Smooth muscle cell of the pulmonary artery (primary cell): ENCODE measurements at places on chromosomes 5 and 9. TPM values are rescaled to one million over a fixed set of nuclear protein-coding genes. Genes with fewer than 3 reads are reported as not detected.

The LPAR1 gene
- 58.6 and 95.9 TPM in 2 replicates for total RNA-seq

The FCN2 gene
- not detected in 2 replicates for total RNA-seq

The SLC25A2 gene
- total RNA-seq = 0.13 and 0.26 TPM in 2 replicates

The CSNK1G3 gene
- total RNA-seq = 39.7 and 45.7 TPM in 2 replicates

The DNAJB5 gene
- 10.2 and 10.5 TPM in 2 replicates for total RNA-seq

The EMB gene
- total RNA-seq = 2.4 and 5.5 TPM in 2 replicates

The FOXD4 gene
- 0.13 and 0.17 TPM in 2 replicates for total RNA-seq

The FRMD3 gene
- total RNA-seq = 2.6 and 6.9 TPM in 2 replicates

The NFIL3 gene
- 16.1 and 29.3 TPM in 2 replicates for total RNA-seq

The SH3PXD2B gene
- total RNA-seq = 27.9 and 31.4 TPM in 2 replicates

The NINJ1 gene
- 36.2 and 71.6 TPM in 2 replicates for total RNA-seq

The PCDHGA9 gene
- total RNA-seq = 5.2 and 5.5 TPM in 2 replicates

The CAMK4 gene
- 1.5 and 1.8 TPM in 2 replicates for total RNA-seq

The GADD45G gene
- total RNA-seq = 0.20 and 0.36 TPM in 2 replicates

The NADK2 gene
- total RNA-seq = 36.3 and 38.8 TPM in 2 replicates

The ZNF300 gene
- total RNA-seq = 3.3 and 3.9 TPM in 2 replicates

The ZBED3 gene
- total RNA-seq = 0.52 and 2.3 TPM in 2 replicates

The OXCT1 gene
- 50.7 and 57.1 TPM in 2 replicates for total RNA-seq

The DAB2IP gene
- 30.8 and 33.3 TPM in 2 replicates for total RNA-seq

The ESM1 gene
- 54.3 and 370 TPM in 2 replicates for total RNA-seq

The GDA gene
- 0.13 TPM in 1 of 2 replicates, not detected in the other for total RNA-seq

The APBA1 gene
- total RNA-seq = 14.5 and 21.8 TPM in 2 replicates

The ANKRD33B gene
- total RNA-seq = 2.0 and 5.5 TPM in 2 replicates

The ADAMTS12 gene
- 27.1 and 49.7 TPM in 2 replicates for total RNA-seq

The ZFAND5 gene
- 157 and 163 TPM in 2 replicates for total RNA-seq

The GPR151 gene
- not detected in 2 replicates for total RNA-seq

The PSAT1 gene
- total RNA-seq = 80.2 and 90.6 TPM in 2 replicates

The RHOBTB3 gene
- total RNA-seq = 120 and 154 TPM in 2 replicates

The TRIP13 gene
- 6.4 and 8.2 TPM in 2 replicates for total RNA-seq

The PAM gene
- total RNA-seq = 796 and 1,190 TPM in 2 replicates

The IFNA13 gene
- not detected in 2 replicates for total RNA-seq

The PCDHA8 gene
- total RNA-seq = 0.07 and 0.26 TPM in 2 replicates

The GBGT1 gene
- total RNA-seq = 3.8 and 5.7 TPM in 2 replicates

The CCDC152 gene
- total RNA-seq = 0.26 and 3.0 TPM in 2 replicates

The CNTNAP3 gene
- total RNA-seq = 6.4 and 17.7 TPM in 2 replicates

The DNM1 gene
- total RNA-seq = 1.9 and 5.8 TPM in 2 replicates

The IGFBPL1 gene
- total RNA-seq = 0.20 TPM in 1 of 2 replicates, not detected in the other

The CXCL14 gene
- total RNA-seq = 0.26 TPM in 1 of 2 replicates, not detected in the other

The HMCN2 gene
- total RNA-seq = 0.07 and 0.17 TPM in 2 replicates

The AK8 gene
- 0.39 and 0.53 TPM in 2 replicates for total RNA-seq

The SYK gene
- not detected in 2 replicates for total RNA-seq

The DEPDC1B gene
- 0.63 and 2.0 TPM in 2 replicates for total RNA-seq

The LCP2 gene
- total RNA-seq = not detected in 2 replicates

The PROP1 gene
- not detected in 2 replicates for total RNA-seq

The ORM2 gene
- not detected in 2 replicates for total RNA-seq

The HBEGF gene
- 4.6 and 10.7 TPM in 2 replicates for total RNA-seq

The SPINK13 gene
- total RNA-seq = not detected in 2 replicates

The PTPN3 gene
- total RNA-seq = 3.9 and 7.2 TPM in 2 replicates

The CFAP157 gene
- not detected in 2 replicates for total RNA-seq

The PPP2R2B gene
- 0.66 and 1.0 TPM in 2 replicates for total RNA-seq

The SHROOM1 gene
- 2.7 and 7.0 TPM in 2 replicates for total RNA-seq

The CTXN3 gene
- total RNA-seq = not detected in 2 replicates

The ADCY2 gene
- total RNA-seq = 0.07 TPM in 1 of 2 replicates, not detected in the other

The SHISAL2B gene
- total RNA-seq = not detected in 2 replicates

The NME5 gene
- 2.5 and 2.7 TPM in 2 replicates for total RNA-seq
